ENCODE measurements at places on chromosomes 1 and 21.

- DNase-seq: peak; percentile 66
These were observed 6.5 kb downstream of the CACHD1 start for GRCh38 chr1:64476251-64476952.

DNA sequence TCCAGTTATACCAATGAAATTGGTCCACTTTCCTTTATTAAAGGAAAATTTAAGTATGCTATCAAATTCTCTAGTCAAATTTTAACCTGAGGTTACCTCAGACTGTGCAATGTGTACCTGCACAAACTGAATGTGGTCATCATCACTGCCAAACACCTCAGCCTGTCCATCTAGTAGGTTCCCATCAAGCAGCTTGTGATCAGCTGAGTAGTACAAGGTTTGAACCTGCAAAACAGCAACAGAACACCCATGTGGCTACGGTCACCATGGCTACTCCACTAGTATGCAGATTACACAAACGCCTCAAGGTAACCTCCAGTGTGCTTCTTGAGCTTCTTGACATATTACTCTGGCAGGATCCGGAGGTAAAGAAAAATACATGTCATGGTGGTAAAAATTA, 11.6 kb downstream of the IVNS1ABP start:
- no peak for DNase-seq

GRCh38 chr1:199931666-199932377, 95.7 kb upstream of the NR5A2 start:
- DNase-seq: no peak

DNA sequence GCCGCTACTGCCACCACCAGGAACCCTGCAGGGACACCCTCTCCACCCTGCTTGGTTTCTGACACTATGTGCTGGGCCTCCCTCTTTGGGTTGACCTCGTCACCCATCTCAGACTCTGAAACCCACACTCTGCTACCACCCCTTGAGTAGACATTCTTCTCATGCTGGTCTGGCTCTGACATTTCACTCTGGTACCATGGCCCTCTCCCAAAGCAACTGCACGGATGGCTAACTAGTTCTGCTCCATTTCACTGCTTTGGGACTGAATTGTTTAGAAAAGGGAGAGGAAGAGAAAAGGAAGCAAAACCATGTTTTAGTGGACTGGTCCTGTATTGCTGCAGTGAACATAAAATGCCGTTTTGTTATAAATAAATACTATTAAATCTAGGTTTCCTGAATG, 137.8 kb downstream of the KCNK2 start:
- no peak for DNase-seq

DNA sequence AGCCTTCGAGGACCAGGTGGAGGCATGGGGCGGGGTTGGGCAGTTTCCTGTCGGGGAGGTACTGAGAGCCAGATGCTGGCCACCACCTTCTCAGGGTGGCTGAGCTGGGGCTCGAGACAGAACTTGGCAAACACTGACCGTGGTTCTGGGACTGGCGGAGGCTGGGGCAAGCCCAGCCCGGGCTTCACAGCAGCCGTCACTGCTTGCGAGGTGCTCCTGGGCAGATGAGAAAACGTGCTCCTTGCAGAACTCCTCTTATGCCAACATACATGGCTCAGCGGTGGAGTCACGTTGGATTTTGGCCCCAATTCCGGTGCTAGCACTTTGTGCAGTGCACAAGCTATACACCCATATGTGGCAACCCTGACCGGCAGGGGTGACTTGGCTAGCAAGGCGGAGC, 69.2 kb downstream of the RUNX3 start:
- no peak for DNase-seq

- no peak for DNase-seq
These were observed 69.6 kb upstream of the KRTAP19-8 start for GRCh38 chr21:31107871-31108270.

- no peak for DNase-seq
These were observed 55.8 kb upstream of the SGIP1 start for GRCh38 chr1:66478116-66478515.

GRCh38 chr1:60759291-60759690, 323.1 kb upstream of the NFIA start:
- DNase-seq: no peak

GRCh38 chr21:44947111-44947929, 7.5 kb downstream of the SLX9 start:
- no peak for DNase-seq

DNA sequence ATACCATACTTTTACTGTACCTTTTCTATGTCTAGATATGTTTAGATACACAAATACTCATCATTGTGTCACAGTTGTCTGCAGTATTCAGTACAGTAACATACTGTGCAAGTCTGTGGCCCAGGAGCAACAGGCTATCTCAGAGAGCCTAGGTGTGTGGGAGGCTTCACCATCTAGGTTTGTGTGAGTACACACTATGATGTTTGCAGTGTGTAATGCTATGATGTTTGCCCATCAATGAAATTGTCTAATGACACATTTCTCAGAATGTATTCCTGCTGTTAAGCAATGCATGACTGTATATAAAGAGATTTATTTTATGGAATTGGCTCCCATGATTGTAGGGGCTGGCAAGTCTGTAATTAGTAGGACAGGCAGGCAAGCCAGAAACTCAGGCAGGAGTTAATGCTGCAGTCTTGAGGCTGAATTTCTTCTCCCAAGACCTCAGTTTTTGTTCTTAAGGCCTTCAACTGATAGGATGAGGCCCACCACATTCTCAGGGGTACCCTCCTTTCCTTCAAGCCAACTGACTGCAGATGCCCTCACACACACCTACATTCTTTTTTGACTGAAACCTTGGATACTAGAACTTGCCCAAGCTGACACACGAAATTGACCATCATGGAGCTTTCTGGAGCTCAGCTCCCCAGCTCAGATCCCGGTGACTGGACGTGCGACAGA, 7.7 kb upstream of the AGTRAP start:
- no peak for DNase-seq

- DNase-seq: peak; percentile 52
These were observed 430 bp downstream of the RBM15 start for GRCh38 chr1:110339407-110340206.

- no peak for DNase-seq
These were observed 141.8 kb upstream of the ERRFI1 start for GRCh38 chr1:8167936-8168335.

GRCh38 chr1:179818743-179819173, 58.8 kb downstream of the TOR1AIP2 start:
- DNase-seq: no peak

DNA sequence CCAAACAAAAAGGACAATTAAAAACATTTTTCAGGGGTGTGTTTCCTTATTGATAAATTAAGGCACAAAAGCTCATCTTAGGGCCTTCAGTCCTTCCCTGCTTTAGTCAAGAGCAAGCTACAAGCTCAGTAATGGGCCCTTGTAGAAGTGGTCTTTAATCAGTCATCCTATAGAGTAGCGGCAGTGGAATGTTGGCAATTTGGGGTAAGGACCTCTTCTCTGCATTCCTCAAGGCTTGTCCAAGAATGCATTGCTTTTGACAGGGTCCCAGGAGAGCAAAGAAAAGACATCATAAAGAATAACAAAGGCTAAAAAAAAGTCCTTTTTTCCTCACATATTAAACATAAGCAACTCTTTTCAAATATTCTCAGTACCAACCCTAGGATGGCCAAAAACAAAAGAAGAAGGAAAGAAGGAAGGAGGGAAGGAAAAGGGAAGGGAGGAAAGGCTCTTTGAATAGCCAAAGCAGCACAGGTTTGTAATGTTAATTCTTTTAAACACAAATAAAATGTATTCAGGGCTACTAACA, 27.3 kb upstream of the CAMK1G start:
- DNase-seq: no peak

DNA sequence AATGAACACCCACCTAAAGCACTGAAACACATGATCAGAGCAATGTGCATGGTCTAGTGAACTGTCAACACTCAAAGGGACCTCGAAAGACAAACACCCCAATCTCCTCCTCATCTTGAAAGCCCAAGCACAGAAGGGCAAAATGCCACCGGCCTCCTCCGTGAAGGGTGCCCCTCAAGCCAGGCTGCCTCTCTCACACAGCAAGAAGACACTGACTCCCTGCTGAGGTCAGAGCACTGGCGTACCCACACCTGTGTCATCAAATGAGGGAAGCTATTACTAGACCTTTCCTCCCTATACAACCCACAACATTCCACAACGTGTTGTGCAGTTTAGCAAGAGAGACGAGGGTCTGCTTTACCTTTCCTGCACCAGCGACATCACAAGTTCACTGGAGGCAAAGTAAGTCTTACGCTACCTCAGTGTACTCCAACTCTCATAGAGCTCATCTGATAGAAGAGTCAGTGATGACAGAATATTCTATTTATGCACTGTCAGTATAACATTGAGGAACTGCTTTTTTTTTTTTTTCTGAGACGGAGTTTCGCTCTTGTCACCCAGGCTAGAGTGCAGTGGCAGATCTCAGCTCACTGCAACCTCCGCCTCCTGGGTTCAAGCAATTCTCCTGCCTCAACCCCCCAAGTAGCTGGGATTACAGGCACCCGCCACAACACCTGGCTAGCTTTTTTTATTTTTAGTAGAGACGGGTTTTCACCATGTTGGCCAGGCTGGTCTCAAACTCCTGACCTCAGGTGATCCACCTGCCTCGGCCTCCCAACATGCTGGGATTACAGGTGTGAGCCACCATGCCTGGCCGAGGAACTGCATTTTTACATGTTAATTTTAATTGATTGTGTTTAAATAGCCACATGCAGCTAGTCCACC, 3.3 kb downstream of the SH3BP5L start:
- DNase-seq: no peak

- no peak for DNase-seq
These were observed at the start of gene PKLR for GRCh38 chr1:155301342-155301841. PKLR (minus strand) TSS chr1:155301438; CDS start chr1:155301395, 43 bp downstream.

DNA sequence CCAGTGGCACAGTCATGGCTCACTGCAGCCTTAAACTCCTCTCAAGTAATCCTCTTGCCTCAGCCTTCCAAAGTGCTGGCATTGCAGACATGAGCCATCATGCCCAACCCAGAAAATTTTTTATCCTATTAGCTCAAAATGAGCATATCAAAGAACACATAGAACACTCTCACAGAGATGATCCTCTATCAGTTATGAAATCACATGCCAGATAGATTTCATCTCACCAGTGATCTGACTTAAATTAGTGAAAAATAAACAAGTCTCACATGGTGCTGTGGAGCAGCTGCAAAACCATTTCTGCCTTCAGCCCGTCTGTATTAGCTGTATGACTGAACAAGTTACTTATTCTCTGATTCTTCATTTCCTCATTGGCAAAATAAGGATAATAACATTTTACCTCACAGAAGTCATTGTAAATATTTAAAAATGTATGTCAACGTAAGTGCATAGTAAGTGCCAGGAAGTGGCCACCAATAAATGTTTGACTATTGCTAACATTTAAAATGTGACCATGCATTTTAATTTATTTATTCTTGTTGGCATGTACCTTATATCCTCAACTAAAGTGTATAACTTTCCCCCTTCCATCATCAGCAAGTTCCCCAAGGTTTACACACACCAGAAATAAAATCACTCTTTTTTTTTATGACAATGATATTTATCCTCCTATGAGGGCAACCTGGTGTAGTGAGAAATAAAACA, 29.0 kb upstream of the SLC19A2 start:
- DNase-seq: no peak

DNA sequence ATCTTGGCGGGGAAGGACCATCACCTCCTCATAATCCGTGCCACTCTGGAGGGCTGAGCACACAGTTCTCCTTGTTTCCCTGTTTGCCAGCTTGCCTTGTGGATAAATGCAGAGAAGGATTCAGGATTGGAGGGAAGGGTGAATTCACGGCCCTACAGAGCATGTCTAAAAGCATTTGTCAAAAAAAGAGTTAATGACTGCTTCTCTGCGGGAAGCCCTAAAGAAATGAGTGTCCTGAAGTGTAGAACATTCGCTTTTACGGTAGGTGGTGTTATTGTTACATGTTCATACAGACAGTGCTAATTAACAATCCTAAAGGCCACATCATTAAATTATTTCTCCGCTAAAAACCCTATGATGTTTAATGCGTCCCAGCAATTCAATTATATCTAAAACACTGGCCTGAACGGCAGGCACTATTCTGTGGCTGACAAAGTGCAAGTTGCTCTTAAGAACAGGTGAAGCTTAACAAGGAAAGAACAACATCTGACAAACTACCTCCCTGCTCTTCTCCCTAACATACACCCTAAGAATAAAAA, 112.3 kb upstream of the NFIA start:
- no peak for DNase-seq

- DNase-seq: no peak
These were observed 399.8 kb downstream of the PLPP3 start for GRCh38 chr1:56179543-56179942.

DNA sequence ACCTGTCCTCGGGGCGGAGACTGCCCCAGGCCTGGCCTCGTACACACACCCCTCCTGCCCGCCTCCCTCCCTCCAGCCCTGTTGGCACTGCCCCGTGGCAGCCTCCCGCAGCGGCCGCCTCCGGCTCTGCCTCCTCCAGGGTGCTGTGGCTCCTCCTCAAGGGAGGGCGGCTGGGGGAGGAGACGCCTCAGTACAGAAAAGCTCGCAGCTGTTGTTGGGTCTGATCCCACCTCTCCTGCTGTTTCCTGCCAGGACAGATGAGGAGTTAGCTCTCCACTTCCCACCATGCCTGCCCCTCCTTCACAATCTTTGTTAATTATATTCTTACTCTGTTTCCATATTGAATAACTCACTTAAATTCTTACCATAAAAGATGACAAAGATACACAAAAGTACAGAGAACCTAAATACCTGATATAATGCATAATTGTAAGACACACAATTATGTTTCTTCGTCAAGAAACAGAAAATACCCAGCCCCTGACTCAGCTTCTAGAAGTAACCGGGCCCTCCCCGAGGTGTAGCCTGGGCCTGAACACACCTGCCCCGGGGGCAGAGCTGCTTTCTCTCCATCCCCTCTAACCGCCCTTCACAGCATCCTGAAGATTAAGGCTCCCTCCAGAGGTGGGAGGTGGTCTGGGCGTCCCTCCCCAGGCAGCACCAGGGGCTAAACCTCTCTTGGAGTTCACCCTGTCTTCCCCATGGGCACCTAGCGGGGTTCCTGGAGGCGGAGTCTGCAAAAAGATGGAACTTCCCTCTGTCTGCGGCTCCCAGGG, 30.6 kb upstream of the COL6A1 start:
- DNase-seq: peak; percentile 72

DNA sequence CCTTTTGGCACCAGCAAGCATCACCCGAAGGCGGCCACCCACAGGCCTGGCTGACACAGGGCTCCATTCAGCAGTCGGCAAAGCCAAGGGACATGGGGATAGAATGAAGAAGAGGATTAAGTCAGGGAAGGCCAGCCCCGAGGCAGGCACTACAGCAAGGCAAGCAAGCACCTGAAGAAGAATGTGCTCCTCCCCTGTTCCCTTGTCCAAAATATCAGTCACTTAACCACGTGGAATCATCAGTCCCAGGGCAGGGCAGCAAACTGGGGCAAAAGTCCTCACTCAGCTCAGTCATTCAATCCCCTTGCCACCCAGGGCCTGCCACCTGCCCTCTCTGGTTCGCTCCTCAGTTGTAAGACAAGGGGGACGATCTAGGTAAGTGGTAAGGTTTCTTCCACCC, 9.3 kb downstream of the KANK4 start:
- DNase-seq: no peak

- peak; percentile 75 for DNase-seq
These were observed 102.4 kb upstream of the SERBP1 start for GRCh38 chr1:67532452-67533216.
